Prostate gland (tissue), 2 donors: ENCODE measurements at places on chromosomes 11 and 22.

GRCh38 chr11:67233584-67234190 is 32.6 kb upstream of the GRK2 start:
- no peak for DNase-seq

GRCh38 chr22:45775062-45775461 is 103.4 kb downstream of the ATXN10 start:
- no peak for DNase-seq

DNA sequence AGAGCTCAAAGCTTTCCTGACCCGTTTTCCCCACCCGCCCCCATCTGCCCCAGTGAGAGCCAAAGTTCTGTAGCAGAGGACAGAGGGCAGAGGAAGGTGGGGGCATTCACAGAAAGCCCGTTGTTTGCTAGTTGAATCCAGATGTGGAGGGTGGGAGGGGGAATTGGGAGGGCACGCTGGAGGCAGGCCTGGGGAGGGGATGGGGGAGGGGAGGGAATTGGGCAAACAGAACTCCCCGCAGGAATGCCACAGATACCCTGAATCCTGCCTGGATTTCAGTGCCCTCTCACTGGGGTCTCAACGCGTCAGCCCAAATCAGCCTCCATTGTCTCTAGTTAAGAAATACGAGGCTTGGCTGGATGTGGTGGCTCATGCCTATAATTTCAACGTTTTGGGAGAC is 12.9 kb upstream of the OAF start:
- no peak for DNase-seq

DNA sequence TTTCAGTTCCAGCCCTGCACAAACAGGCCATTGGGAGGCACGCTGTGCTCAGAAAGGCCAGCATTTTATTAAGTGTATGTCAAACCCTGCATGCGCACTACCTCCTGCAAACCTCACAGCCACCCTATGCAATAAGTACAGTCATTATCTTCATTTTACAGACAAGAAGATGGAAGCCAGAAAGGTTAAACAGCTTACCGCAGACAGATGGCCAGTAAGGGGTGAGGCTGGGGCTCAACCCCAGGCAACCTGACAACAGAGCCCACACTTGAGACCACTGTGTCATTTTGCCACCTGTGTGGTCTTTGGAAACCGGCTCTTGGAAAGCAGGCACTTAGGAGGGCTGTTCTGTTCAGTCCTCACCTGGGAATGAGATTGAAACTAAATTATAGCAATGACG is 142.3 kb downstream of the NXPE2 start:
- no peak for DNase-seq

DNA sequence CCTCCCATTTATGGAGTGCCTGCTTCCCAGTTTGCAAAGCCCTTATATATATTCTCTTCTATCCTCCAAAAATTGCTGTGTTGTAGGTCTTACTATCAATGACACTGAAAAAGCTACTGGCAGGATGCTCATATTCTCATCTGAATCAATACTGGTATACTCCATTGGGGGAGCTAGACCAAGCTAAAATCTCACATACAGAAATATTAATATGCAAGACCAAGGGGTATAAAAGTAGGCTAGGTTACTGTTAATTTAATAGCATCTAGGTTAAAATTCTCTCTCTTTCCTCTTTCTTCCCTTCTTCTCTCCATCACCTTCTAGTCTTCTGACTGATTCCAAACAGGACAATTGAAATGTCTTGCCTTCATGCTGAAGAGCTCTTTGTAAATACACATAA is 17.1 kb upstream of the BDNF start:
- DNase-seq, result no peak

- DNase-seq, result no peak
Measured at GRCh38 chr11:73386016-73386415, 9.8 kb downstream of the RELT start.

DNA sequence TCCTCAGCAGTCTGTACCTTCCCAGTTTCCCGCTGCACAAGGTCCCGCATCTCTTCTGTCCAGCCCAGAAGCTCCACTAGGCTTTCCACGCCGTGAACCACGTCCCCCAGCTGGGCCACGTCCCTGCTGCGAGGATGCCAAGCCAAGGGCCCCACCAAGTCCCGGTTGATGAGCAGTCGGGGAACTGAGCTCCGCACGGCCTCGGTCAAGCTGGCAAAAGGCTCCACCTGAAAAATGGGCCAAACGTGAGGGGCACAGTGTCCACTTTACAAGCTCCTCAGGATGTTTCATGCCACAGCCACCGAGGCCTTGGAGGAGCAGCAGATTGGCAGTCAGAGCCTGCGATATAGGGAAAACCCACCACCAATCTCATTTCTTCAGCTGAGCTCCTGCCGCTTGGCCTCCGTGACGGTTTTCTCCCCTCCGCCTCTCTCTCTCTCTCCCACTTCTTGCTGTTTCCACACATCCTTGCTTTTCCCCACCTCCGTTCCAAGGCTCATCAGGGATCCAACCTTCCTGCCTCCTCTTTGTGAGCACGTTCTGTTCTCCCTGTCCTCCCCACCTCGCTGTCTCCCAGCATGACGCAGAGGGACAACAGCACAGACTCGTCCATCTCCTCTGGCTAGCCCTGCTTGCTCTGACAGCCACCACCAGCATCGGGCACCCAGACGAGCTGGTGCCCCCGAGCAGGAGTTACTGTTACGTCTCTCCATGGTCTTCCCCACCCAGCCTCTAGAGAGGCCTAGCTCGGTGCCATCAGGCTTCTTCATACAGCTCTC is 11.5 kb downstream of the RIC8A start:
- DNase-seq, result no peak

GRCh38 chr11:16843294-16843693 is 104.8 kb downstream of the C11orf58 start:
- peak; percentile 23 for DNase-seq

- peak; percentile 62 for DNase-seq
Measured at GRCh38 chr22:33597274-33597985, 322.8 kb downstream of the LARGE1 start.

GRCh38 chr11:100512475-100512874 is 174.6 kb upstream of the ARHGAP42 start:
- no peak for DNase-seq

GRCh38 chr11:65014726-65015227 is 817 bp downstream of the ARL2 start:
- peak; percentile 12 for DNase-seq

DNA sequence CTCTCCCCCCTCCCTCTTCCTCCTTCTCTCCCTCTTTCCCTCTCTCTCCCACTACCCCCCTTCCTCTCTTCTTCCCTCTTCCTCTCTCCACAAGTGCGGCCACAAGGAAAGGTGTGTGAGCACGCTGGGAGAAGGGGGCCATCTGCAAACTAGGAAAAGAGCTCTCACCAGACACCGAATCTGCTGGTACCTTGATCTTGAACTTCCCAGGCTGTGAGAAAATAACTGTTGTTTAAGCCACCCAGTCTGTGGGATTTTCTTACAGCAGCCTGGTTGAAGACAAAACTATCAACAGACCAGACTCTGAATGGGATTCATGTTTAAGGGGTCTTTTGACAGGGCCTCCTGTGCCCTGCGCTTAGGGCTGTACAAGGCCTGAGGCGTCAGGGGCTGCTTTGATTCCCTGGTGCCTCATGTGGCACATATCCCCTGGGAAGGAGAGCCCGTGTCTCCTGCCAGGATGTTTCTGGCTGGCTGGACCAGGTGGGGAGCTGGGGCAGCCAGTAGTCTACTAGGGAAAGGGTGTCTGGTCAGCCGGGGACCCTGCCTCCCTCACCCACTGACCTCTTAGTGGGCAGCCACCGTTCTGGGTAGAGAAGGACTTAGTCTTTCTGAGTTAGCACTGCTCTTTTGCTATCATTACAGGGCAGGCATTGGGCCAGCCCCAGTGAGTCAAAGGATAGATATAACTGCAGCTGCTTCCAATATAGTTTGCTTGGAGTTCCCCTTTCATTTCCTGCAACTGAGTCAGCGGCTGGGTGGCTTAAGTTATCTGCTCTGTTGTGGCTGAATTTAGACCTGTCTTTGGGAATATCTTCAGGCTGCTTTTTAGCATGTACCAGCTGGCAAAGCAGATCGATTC is 6.2 kb downstream of the PANX1 start:
- DNase-seq, result no peak

- peak; percentile 4 for DNase-seq
Measured at GRCh38 chr22:23405366-23405851, 174.7 kb downstream of the IGLL1 start.

- no peak for DNase-seq
Measured at GRCh38 chr11:57126766-57127400, 54.9 kb upstream of the LRRC55 start.

DNA sequence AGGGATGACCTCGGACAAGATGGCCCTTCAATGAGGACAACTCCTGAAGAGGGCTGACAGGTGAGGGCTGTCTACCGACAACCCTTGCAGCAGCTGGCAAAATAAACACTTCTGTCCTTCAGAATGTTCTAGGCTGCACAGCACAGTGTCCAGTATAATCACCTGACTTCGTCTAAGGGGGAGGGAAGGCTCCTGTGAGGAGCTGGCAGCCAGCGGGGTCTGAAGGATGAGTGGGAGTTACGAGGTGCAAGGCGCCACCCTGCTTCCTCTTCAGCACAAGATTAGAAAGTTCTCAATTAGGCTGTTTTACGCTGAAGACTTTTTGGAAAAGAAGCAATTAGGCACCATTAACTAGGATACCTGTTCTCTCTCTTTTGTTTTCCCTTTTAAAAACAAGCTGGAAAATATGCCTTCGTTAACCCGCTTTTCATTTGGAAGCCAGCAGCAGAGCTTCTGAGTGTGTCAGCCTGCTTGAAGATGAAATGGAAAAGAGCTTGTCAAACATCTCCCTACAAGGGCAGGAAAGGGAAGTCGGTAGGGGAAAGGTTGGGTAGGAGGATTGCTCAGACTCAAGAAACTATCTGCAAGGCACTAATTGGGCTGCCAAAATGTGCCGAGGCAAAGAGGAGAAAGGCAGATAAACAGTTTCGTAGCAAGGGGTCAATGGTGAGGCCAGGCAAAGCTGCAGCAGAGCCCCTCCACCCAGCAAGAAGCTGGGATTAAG is 592.2 kb upstream of the CADM1 start:
- no peak for DNase-seq

- no peak for DNase-seq
Measured at GRCh38 chr11:92284558-92284957, 59.9 kb downstream of the FAT3 start.

DNA sequence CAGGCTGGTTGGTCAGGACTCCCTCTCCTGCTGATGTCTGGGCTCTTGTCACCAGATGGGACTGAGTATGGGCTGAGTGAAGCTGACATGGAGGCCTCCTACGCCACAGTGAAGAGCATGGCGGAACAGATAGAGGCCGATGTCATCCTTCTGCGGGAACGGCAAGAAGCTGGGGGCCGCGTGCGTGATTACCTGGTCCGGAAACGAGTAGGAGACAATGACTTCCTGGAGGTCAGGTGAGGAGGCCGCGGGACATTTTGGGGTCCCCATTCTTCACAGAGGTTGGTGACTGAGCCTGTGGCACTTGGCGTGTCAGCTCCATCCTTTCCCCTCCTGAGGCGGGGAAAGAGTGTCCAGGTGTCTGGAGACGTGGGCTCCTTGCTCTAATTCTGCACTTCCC is 10.1 kb downstream of the GTPBP1 start:
- DNase-seq, result no peak

DNA sequence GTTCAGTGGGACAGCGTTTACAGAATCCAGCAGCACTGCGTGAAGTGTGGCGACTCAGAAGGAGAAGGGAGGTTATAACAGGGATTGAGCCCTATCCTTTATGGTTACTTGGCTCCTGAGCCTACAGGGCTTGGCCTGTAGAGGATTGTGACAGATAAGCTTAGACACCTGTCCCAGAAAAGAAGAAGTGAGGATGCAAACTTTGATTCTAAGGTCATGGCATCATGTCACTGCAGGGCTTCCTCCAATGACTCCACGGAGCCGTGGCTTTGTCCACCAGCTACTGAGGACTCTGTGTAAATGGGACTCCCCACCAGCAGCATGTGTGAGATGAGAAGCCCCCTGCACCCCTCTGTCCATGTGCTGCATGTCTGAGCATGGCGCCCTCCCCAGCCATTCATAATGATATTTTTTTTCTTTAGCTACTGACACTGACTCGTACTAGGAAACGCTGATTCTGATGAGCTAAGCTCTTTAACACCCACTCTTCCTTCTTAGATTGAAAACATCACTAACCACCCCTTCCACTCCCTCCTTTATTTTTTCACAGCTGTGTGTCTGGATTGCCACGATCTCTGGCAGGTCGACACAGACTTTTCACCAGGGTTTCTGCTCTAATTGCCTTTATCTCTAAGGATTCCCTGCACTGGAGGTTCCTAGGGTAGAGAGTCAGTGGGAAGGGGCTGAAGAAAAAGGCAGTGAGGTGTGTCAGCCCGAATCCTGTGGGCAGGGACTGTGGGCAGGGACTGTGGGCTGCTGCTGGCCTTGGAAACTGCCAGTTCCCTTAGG is 65.5 kb upstream of the TTC12 start:
- DNase-seq, result no peak

- DNase-seq, result no peak
Measured at GRCh38 chr11:70397336-70397982, 870 bp upstream of the CTTN start.

DNA sequence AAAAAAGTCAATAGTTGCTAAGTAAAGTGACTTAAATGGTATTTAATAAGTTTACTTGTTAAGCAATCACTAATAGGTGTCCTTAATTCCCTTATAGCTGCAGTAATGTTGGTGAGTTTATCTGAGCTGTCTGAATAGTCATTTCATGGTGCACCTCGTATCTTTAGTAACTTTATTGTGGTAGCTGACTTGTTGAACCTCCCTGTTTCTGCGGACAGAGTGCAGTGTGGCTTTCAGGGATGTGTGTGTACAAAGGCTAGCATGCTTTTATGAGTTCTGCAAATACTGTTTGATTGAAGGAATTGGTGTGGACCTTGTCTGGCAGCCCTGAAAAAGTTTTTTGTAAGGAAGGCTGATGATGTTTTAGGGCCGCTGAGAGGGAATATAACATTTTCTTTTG is 2.6 kb downstream of the ZNRF3 start:
- peak; percentile 65 for DNase-seq

DNA sequence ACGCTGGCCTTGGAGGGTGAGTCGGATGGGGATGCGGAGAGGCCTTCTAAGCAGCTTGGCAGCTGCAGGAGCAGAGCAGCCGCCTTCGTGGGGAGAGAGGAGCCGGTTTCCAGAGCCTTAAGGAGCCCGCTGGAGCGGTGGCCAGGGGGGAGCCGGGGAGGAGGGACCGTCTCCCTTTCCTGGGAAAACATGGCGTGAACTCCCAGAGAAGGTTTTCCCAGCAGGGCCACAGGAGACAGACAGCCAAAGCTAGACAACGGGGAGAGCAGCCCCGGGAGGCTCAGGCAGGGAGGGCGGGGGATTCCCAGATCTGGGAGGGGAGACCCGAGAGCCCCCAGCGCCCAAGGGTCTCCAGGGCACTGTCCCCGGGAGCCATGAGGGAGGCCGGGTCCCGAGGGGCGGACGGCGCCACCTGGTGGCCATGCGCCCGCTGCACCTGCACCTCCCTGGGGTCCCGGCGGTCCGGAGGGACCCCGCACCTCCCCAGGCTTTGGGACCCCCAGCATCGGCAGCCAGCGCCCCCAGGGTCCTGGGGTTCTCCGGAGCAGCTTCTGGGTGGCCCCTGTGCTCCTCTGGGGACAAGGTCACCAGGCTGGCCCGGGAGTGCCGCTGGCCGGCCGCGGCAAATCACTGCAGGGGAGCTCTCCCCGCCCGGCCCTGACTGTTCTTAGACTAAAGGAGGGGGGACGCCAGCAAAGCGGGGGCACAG is 2.4 kb upstream of the SYT8 start:
- DNase-seq, result no peak

- DNase-seq, result no peak
Measured at GRCh38 chr11:81129618-81130017, 1604.0 kb downstream of the FAM181B start.
